Stimulated activated CD8-positive, alpha-beta memory T cell treated with anti-CD3 and anti-CD28 coated beads, Interleukin-15, amount 100 ng/mL, for 24 hours (primary cell): ENCODE measurements at places on chromosomes 13 and 19.
A peak's percentile ranks its signal among the peaks of the same experiment; 100 is the strongest.

DNA sequence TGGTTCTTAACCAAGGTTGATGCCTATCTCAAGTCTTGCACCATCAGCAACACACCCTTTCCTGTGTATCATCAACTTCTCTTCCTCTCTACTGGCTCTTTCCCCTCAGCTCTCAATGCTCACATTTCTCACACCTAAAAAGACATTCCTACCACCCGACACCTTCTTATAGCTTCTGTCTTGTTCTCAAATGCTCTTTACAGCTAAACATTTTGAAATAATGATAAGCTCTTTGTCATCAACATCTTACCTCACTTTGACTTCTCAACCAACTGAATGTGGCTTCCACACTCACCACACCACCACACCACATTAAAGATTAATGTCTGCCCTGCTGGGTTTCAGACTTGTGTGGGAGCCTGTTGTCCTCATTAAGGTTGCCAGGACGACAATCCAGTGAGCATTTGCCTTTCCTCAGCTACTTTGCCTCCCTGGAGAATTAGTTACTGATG is 67.8 kb downstream of the RXFP2 start:
- no peak for DNase-seq

DNA sequence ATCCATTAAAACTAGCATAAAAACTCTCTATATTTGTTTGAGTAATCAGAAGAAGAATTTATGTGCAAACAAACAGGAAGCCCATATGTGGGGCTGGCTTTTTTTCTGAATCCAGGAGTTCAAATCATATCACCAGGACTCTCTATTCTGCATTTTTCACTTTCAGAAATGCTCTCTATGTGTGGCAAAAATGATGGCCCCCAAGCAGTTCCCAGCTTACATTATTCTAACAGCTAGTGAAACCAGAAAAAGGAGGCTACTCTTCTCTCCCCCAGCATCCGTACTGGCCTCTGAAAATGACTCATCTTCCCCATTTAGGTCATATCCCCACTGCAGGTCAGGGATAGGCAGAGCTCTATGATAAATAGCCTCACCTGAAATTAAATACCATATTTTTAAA is 20.4 kb downstream of the RBM26 start:
- DNase-seq = no peak

DNA sequence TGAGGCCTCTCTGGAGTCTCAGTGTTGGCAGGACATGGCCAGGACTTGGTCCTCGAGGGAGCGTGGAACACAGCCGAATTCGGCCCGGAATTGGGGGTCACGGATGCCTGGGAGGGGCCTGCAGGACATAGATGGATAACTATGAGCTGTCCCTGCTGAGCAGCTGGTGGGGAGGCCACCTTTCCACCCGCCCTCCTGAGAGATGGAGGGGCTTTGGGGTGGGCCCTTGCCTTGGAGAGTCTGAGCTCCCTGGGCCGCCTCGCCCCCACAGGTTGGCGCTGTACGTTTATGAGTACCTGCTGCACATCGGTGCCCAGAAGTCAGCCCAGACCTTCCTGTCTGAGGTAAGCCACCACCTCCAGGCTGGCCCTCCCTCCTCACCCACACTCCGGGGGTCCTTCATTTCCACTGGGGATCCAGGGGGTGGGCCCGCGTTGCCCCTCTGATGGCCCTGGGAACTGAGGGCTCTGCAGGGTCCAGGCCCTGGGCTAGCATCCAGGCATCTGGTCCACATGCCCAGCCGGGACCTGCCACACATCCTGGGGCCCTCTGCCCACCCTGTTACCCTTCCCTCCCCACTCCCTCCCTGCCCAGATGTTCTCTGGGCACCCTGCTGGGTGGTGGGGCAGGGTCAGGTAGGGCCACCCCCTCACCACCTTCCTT is 8.0 kb downstream of the SSBP4 start:
- no peak for DNase-seq

DNA sequence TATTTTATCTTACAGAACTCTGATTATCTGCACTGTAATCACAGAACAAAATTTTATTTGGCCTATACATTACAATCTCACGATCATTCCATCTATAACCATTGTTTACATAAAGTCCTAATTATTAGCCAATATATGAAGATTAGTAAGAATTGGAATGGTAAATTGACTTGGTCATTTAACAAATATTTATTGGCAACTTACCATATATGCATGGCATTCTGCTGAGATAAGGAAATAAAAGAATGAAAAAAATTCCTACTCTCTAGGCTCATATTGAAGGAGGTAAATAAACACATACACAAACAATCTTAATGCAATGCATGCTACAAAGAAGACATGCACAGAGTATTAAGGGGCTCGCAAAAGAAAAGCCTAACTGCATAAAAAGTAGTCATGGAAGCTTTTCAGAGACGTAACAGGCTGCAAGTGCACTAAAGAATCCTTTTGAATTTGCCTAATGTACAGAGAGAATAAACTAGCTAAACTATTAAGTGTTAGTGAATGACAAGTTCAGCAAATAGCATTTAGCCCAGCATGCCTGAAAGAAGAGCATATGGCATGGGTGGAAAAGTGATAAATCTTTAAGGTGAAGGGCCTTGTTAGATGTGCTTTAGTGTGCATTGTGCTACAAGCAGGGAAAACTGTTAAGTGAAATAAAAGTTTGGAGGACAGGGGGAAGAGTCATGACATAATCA is 1131.1 kb downstream of the PCDH9 start:
- no peak for DNase-seq

- peak; percentile 89 for DNase-seq
Observed at GRCh38 chr19:49443366-49444099, 2.2 kb upstream of the SLC17A7 start.

DNA sequence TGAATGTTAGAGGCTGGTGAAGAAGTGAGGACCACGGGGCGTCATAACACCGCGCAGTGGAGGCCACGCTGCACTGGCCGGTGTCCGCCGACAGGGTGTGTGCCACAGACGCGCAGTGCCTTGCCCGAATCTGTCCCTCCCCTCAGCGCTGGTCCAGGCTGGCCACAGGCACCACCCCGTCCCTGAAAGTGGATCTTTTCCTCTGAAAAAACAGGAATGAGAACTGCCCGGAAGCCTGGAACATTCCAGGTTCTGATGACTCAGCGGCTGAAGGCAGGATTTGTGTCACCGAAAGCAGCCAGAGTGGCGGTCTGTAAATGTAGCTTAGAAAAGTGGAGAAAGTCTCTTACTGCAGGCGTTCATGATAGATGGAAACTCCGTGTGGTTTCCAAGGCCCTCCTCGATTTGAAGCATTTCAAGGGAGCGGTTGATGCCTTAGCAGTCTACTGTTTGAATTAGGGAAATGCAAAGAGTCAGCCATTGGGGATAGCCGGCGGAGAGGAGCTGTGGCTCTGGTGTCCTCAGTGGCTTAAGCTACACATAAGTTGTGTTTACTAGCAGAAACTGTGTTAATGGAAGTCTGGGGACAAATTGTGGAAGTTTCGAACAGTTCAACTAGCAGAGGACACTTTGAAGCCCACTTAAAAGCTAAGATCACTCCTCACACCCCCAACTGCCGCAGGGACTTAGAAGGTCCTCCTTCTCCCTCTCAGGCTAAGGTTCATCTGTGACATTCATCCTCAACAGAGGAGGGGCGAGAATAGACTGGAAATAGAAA is 70.8 kb downstream of the NUFIP1 start:
- peak; percentile 46 for DNase-seq
